ENCODE measurements at places on chromosomes 2 and 18. TPM values are rescaled to one million over a fixed set of nuclear protein-coding genes. Genes with fewer than 3 reads are reported as not detected.

Gene LOXHD1
- not detected for total RNA-seq

Gene ACADL
- not detected for total RNA-seq

- no peak for DNase-seq
Measured at GRCh38 chr2:166917415-166917814, 29.1 kb downstream of the XIRP2 start.

DNA sequence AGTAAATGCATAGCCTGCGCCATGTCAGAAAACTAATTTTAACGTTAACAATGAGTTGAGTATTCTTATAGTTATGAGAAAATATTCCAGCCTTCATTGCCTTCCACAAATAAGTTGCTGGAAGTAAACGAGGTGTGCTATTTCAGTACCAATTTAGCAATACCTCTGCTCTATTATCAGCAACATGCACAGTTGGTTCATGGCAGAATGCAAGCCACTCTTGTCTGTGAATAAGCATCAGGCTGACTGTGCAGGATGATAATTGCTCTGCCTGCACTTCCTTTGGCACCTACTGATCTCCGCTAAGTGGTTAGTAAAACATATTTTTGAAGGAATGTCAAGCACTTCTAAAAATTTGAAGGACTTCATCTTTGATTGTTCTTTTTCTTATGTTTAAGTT lies 261.9 kb upstream of the SIX3 start:
- no peak for DNase-seq

GRCh38 chr2:98050070-98050469 lies 36.9 kb upstream of the VWA3B start:
- DNase-seq = no peak

GRCh38 chr2:85663594-85664565 lies 4.1 kb downstream of the SFTPB start:
- DNase-seq = no peak

Measured in Daoy (cell line).